Naive thymus-derived CD4-positive, alpha-beta T cell (primary cell): ENCODE measurements at places on chromosomes 3 and 15. TPM values are rescaled to one million over a fixed set of nuclear protein-coding genes. Genes with fewer than 3 reads are reported as not detected.
A peak's percentile ranks its signal among the peaks of the same experiment; 100 is the strongest.

GRCh38 chr3:111227216-111227615, 155.6 kb downstream of the NECTIN3 start:
- no peaks in the 10 kb centered on the region for H3K36me3 ChIP-seq
- no peaks in the 10 kb centered on the region for H3K4me1 ChIP-seq
- no peaks in the 10 kb centered on the region for H3K27me3 ChIP-seq
- H3K27ac ChIP-seq = no peak overlapping the region
- H3K4me3 ChIP-seq = no peak overlapping the region
- DNase-seq = no peak

- H3K36me3 ChIP-seq = peaks cover 6% of the 10 kb centered on the region
- H3K27ac ChIP-seq = no peak overlapping the region
- no peak for DNase-seq
- no peaks in the 10 kb centered on the region for H3K27me3 ChIP-seq
- no peaks in the 10 kb centered on the region for H3K4me1 ChIP-seq
These were observed 24.6 kb downstream of the TRA2B start for GRCh38 chr3:185912929-185913901.

- no peak overlapping the region for H3K27ac ChIP-seq
- H3K4me1 ChIP-seq = no peaks in the 10 kb centered on the region
- no peaks in the 10 kb centered on the region for H3K36me3 ChIP-seq
- DNase-seq = no peak
- no peak overlapping the region for H3K4me3 ChIP-seq
These were observed 6.2 kb downstream of the ZNF385D start for GRCh38 chr3:21744793-21745192.

DNA sequence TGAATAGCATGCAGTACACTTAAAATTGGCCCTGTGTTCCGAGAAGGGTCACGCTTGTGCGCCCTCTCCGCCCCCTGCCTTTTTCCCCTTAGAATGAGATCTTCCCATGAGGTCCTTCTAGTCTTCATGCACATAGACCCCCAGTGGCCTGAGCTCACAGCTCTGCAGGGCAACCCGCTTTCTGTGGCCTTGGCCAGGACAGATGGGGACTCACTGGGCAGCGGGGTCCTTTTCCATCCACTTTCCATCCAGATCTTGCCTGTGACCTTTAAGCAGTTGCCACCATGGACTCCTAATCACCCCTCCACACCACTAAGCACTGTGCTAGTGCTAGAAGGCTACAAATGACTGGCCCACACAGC, 244.4 kb downstream of the UACA start:
- H3K4me3 ChIP-seq = no peak overlapping the region
- H3K27me3 ChIP-seq = no peaks in the 10 kb centered on the region
- H3K27ac ChIP-seq = no peak overlapping the region
- no peaks in the 10 kb centered on the region for H3K4me1 ChIP-seq
- no peak for DNase-seq

- no peaks in the 10 kb centered on the region for H3K4me1 ChIP-seq
- H3K36me3 ChIP-seq = no peaks in the 10 kb centered on the region
- no peak for DNase-seq
- no peak overlapping the region for H3K4me3 ChIP-seq
These were observed 290.5 kb downstream of the NAALADL2 start for GRCh38 chr3:175149675-175150074.

GRCh38 chr3:25542492-25543039, 114.5 kb downstream of the RARB start:
- H3K4me1 ChIP-seq = no peaks in the 10 kb centered on the region
- no peaks in the 10 kb centered on the region for H3K36me3 ChIP-seq
- no peaks in the 10 kb centered on the region for H3K27me3 ChIP-seq
- no peak overlapping the region for H3K27ac ChIP-seq

DNA sequence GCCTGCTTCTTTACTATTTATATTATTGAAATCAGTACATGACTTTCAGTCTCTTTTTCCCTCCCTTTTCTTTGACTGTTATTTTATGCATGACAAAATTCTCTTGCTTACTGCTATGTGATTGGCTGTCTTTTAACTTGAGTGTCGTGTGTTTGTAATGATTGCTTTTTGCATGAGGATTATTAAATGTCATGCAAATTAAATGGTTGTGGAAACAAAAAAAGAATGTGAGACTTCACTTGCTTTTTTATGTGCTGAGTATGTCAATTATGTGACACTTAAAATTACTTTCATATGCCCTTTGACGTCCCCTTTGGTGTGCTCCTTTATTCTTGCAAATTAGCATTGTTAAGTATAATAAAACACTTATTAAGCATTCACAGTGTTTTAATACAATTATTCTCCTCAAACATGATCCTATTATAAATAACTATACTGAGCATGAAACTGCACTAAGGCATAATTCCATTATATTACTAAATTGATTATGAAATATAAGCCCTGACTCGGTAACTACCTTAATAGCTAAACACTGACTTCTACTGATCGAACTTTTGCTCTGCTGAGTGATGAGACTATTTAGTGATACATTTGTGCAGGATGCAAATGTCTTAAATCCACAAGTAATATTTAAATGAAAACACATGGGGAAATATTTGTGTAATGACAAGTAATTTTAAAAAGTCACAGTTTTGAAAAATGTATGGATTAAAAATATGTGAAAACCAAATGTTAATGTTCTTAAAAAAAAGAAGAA, 401.7 kb downstream of the NLGN1 start:
- H3K4me1 ChIP-seq = no peaks in the 10 kb centered on the region
- no peak overlapping the region for H3K27ac ChIP-seq
- no peak overlapping the region for H3K4me3 ChIP-seq
- no peak for DNase-seq
- H3K27me3 ChIP-seq = no peaks in the 10 kb centered on the region
- H3K36me3 ChIP-seq = no peaks in the 10 kb centered on the region

DNA sequence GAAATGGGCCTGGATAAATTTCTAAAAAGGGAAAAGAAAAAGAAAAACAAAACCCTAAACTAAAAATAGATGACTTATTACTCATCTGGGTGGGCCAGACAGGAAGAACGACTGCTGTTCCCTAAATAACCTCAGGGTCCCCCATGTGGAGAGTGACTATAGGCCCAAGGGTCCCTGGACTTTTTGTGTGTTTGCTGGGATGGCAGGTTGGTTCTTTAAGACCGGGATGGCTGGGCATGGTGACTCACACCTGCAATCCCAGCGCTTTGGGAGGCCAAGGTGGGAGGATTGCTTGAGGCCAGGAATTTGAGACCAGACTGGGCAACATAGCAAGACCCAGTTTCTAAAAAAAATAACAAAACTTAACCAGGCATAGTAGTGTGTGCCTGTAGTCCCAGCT, 43.8 kb upstream of the TRA2B start:
- H3K4me1 ChIP-seq = no peaks in the 10 kb centered on the region
- no peaks in the 10 kb centered on the region for H3K36me3 ChIP-seq
- H3K27ac ChIP-seq = no peak overlapping the region
- no peak overlapping the region for H3K4me3 ChIP-seq
- no peaks in the 10 kb centered on the region for H3K27me3 ChIP-seq

DNA sequence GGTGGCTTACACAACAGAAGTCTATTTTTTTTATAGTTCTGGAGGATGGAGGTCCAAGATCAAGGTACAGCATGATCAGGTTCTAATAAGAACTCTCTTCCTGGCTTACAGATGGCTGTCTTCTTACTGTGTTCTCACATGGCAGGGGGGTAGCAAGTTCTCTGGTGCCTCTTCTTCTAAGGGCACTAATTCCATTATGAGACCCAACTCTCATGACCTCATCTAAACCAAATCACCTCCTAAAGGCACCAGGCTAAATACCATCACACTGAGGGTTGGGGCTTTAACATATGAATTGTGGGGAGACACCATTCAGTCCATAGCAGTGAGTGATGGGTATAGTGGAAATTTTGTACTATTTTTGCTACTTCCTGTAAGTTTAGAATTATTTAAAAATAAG, 75.2 kb upstream of the SLC4A7 start:
- no peaks in the 10 kb centered on the region for H3K4me1 ChIP-seq
- no peaks in the 10 kb centered on the region for H3K36me3 ChIP-seq
- no peak overlapping the region for H3K27ac ChIP-seq
- no peak overlapping the region for H3K4me3 ChIP-seq
- no peaks in the 10 kb centered on the region for H3K27me3 ChIP-seq

DNA sequence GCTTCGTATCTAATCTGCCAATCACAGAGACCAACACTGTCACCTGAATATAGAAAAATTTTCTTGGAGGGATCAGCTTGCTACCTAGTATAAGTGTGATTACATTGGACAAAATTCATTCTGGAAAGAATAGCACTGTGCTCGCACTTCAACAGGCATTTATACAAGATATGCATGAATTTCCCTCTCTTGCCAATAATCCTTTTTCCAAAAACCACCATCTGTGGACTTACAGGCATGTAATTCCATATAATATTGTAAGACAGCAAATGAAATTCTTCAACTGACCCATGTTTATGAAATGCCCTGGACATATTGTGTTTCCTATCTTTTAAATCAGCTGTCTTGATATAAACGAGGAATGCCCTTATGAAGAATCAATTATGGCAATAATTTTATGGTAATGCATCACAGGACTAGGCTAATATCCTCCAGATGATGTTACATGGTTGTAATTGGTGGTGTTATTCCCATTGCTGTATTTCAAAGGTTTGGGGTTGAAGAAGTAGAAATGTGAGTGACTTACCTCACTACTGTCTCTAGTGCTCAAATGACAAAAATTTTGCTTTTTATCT, 861.4 kb upstream of the NECTIN3 start:
- H3K4me1 ChIP-seq = no peaks in the 10 kb centered on the region
- no peaks in the 10 kb centered on the region for H3K36me3 ChIP-seq
- no peak for DNase-seq
- H3K4me3 ChIP-seq = no peak overlapping the region

- H3K4me1 ChIP-seq = no peaks in the 10 kb centered on the region
- H3K27me3 ChIP-seq = no peaks in the 10 kb centered on the region
- H3K4me3 ChIP-seq = no peak overlapping the region
These were observed 122.7 kb downstream of the PLD1 start for GRCh38 chr3:171687581-171687980.

- no peaks in the 10 kb centered on the region for H3K4me1 ChIP-seq
- peak overlapping the region; percentile 17 for H3K4me3 ChIP-seq
- no peak overlapping the region for H3K27ac ChIP-seq
- H3K36me3 ChIP-seq = no peaks in the 10 kb centered on the region
These were observed 3.5 kb upstream of the MNS1 start for GRCh38 chr15:56468401-56468800.

GRCh38 chr3:133835961-133836360, 30.3 kb downstream of the SRPRB start:
- no peak overlapping the region for H3K27ac ChIP-seq
- no peaks in the 10 kb centered on the region for H3K27me3 ChIP-seq
- H3K4me3 ChIP-seq = no peak overlapping the region

DNA sequence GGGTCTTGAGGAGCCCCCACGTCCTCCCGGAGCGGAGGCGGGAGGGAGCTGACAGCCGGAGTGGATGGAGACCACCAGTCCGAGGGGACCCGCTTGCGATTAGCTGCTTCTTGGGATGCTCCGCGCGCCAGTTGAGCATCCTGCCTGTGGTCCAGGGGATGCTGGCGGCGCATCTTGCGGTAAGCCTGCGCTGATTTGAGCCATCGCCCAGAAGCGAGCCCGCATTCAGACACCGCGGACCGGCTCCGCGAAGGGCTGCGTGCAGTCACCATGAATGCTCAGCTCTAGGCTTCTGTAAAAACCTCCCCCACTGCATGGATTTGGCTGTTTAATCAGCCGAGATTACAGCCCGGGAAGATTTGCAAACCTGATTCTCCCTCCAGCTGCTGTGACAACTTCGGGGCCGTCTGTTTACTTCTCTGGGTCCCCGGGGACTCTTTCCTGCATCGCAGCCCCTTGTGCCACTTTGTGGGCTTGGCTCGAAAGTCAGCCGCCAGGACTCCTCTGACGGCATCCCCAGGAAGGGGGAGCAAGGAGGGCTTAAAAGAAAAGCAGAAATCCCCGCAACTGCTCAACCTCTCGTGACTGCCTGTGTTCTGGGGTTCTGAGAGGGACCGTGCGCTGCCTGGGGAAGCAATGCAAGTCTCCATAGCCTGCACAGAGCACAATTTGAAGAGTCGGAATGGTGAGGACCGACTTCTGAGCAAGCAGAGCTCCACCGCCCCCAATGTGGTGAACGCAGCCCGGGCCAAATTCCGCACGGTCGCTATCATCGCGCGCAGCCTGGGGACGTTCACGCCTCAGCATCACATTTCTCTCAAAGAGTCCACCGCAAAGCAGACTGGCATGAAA, 171.1 kb downstream of the KCNAB1 start:
- H3K4me3 ChIP-seq = no peak overlapping the region
- H3K27ac ChIP-seq = no peak overlapping the region
- no peaks in the 10 kb centered on the region for H3K36me3 ChIP-seq
- no peak for DNase-seq

- peaks cover 6% of the 10 kb centered on the region for H3K4me1 ChIP-seq
- peak; percentile 33 for DNase-seq
- no peaks in the 10 kb centered on the region for H3K27me3 ChIP-seq
- H3K36me3 ChIP-seq = no peaks in the 10 kb centered on the region
- no peak overlapping the region for H3K4me3 ChIP-seq
These were observed 12.9 kb downstream of the OPA1 start for GRCh38 chr3:193605876-193606275.

GRCh38 chr3:57029383-57029782, 31.1 kb upstream of the SPATA12 start:
- no peaks in the 10 kb centered on the region for H3K27me3 ChIP-seq
- H3K4me3 ChIP-seq = no peak overlapping the region
- no peak for DNase-seq
- no peaks in the 10 kb centered on the region for H3K4me1 ChIP-seq
- H3K36me3 ChIP-seq = no peaks in the 10 kb centered on the region

The SAMMSON gene
- total RNA-seq = not detected

The C3orf20 gene
- total RNA-seq = 0.49 TPM

The KNG1 gene
- not detected for total RNA-seq

The CCR9 gene
- not detected in 2 replicates for total RNA-seq

The RETNLB gene
- total RNA-seq = not detected

The RASGRF1 gene
- total RNA-seq = not detected

The THRB gene
- 1.0 TPM for total RNA-seq

The SLC27A2 gene
- total RNA-seq = 27.5 and 28.2 TPM in 2 replicates

The GOLGA6L7 gene
- not detected for total RNA-seq

The CD276 gene
- not detected for total RNA-seq

The NTRK3 gene
- not detected for total RNA-seq
